HS-5 (cell line): ENCODE measurements at places on chromosomes 6 and 20.

DNA sequence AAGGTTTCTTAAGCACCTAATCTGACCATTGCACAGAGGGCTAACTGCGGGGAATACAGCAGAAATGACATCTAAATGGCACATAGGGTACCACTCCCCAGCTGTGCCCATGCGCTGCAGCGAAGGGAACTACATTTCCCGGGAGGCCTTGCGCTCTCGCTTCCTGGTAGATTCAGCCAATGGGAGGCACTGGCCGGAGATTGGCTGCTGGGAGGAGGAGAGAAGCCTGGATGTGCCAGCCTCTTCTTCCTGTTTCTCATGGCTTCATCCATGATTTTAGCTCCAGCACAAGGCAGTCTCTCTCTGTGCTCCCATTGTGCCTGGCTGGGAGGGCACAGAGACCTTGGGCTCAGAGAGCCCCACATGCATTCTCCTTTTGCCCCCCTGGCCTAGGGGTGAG lies 101.7 kb upstream of the FOXA2 start:
- DNase-seq: no peak

- no peak for DNase-seq
These were observed 15.2 kb downstream of the DNAH8 start for GRCh38 chr6:38730140-38730862.

DNA sequence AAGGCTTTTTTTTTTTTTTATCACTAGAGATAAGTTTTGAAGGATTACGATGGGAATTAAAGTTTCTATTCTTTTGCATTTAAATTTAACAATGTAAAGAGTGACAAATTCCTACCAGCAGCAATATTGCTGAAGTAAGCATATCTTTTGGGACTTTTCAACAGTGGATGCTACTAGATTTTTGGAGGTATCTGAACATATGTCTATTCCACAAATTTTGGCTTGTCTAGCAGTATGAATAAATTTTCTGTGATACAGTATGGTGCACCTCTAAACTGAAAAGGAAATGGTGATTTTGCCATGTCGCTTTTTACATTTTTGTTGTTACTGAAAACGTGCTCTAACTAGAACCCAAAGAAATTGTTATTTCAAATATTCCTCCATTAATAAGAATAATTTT lies 368.3 kb upstream of the MANEA start:
- no peak for DNase-seq

GRCh38 chr6:105677671-105678475 lies 275.0 kb upstream of the PREP start:
- no peak for DNase-seq

DNA sequence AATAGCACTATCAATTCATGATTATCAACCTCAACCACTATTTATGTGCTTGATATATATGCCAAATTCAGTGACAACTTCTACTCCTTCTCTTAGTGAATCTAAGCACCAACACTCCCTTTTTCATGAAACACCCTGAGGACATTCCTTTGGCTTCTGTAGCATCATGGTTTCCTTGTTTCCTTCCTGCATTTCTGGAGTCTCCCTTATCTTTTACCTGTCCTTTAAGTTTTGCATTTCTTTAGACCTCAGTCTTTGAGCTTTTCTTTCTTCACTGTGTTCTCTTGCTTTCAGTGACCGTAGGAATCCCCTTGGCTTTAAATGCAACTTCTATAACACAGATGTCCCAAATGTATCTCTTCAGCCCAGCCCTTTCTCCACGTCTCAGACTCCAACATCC lies 143.8 kb upstream of the MLIP start:
- DNase-seq: no peak

- DNase-seq: no peak
These were observed 175.9 kb downstream of the CDC5L start for GRCh38 chr6:44563397-44563796.

DNA sequence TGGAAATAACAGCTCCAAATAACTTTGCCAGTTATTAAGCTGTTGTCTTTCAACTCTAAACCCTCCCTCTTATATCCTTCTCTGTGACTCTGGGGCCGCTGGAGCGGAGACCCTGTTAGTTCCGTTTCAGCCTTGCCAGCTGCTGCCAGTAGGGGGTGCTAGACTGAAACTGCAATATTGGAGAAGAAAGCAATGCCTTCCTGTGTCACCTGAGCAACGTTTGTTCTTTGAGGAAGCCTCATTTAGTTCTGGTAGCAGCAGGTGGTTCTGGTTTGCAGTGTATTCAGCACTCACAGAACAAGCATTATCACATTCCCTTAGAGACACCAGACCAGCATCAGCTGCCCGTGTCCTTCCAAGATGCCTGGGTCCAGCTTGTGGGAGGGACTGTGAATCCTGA lies 22.9 kb upstream of the JAG1 start:
- no peak for DNase-seq

GRCh38 chr6:63997221-63997620 lies 361.6 kb downstream of the PHF3 start:
- DNase-seq: no peak

DNA sequence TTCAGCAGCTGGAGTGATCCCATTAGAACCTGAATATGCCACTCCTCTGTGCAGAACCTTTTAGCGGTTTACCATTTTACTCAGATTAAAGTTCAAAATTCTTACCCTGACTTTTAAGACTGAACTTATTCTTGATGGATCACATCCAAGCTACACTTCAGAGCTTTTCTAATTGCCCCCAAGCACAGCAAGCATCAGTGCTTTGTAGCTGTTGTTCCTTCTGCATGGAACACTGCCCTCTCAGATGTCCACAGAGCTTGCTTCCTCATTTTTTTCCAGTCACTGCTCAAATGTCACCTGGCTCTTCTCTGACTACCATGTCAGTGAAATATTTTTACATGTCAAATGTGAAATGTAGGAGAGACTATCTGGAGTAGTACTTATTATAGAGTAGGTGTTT lies 1.6 kb upstream of the SLC35B3 start:
- DNase-seq: no peak

GRCh38 chr6:157587127-157587926 lies 206.3 kb downstream of the ZDHHC14 start:
- no peak for DNase-seq

- DNase-seq: peak; percentile 83
These were observed 155.7 kb upstream of the PRSS16 start for GRCh38 chr6:27091661-27092315.

GRCh38 chr6:22081709-22082108 lies 215.1 kb downstream of the PRL start:
- DNase-seq: no peak
